ENCODE measurements at places on chromosomes 7 and 10. TPM values are rescaled to one million over a fixed set of nuclear protein-coding genes. Genes with fewer than 3 reads are reported as not detected.

GRCh38 chr7:45087301-45088145, 1.2 kb downstream of the NACAD start:
- no peak for DNase-seq
- H3K27ac ChIP-seq, result no peak overlapping the region
- H3K4me3 ChIP-seq, result no peak overlapping the region
- peaks cover 8% of the 10 kb centered on the region for H3K27me3 ChIP-seq
- no peaks in the 10 kb centered on the region for H3K36me3 ChIP-seq
- peaks cover 7% of the 10 kb centered on the region for H3K4me1 ChIP-seq

DNA sequence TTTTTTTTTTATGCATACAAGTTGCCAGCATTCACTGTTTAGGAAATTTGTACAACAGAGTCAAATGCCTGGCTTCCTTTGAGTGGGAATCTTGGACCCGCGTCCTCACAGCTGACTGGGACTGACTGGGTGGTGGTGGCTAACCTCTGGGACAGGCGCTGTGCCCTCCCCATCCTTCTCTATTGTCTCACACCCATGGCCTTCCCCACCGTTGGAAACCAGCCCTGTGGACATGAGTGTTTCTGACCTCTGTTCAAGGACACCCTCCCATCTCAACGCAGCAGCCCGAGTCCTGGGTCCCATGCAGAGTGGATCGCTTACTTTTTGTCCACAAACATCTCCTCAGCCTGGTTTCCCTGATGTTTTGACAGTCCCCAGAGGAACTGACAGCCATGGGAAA, 125.1 kb upstream of the PPIF start:
- H3K36me3 ChIP-seq, result no peaks in the 10 kb centered on the region
- DNase-seq, result no peak
- H3K27ac ChIP-seq, result no peak overlapping the region
- H3K4me1 ChIP-seq, result no peaks in the 10 kb centered on the region
- no peaks in the 10 kb centered on the region for H3K27me3 ChIP-seq

DNA sequence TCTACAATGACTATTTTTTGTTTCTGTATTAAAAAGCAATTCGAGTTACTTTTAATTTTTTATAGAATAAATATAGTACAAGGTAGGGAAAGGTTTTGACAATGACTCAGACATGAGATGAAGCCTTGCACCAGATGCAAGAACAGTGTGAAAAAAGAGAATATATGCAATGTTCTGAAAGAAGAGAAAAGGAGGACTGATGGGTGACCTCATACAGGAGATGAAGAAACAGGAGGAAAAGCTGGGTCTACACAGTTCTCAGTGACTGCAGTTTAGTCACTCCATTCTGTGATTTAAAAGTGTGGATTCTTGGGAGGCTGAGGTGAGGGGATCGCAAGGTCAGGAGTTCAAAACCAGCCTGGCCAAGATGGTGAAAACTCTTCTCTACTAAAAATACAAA, 38.3 kb upstream of the YAE1 start:
- H3K27me3 ChIP-seq, result no peaks in the 10 kb centered on the region
- H3K4me3 ChIP-seq, result no peak overlapping the region
- no peak overlapping the region for H3K27ac ChIP-seq
- DNase-seq, result no peak

DNA sequence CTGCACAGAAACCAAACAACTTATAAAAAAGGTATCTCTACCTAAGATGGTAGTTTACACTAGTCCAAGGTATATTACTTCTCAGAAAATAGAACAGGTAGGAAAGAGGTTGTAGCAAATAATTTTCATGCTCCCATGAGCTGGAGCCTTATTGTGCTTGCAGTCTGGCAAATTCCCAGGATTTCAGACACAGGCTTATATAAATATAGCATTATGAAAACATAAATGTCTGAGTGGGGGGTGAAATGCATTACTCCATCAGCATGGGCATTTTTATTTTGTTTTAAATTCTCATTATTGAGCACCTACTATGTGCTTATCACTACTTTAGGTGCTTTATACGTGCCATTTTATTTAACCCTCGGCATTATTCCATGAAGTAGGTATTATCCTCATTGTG, 83.0 kb upstream of the PHYHIPL start:
- no peaks in the 10 kb centered on the region for H3K36me3 ChIP-seq
- H3K4me1 ChIP-seq, result no peaks in the 10 kb centered on the region
- no peak overlapping the region for H3K4me3 ChIP-seq
- H3K27me3 ChIP-seq, result no peaks in the 10 kb centered on the region
- no peak for DNase-seq

DNA sequence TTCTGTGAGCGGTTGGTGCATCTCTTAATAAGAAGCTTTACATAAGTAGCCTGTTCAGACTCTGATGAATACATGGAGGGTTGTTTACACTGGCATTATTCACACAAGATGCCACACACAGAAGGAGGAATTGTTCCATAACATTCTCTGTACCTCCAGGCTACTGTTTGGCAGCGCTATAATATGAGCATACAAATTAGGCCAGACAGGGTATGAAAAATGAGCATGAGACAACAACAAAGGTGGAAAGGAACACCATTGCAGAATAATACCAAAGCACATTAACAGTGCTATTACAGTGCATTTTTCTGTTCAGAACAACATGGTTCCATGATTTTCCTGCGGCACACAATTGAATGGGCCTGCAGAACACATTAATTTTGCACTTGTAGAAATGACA, 417.2 kb upstream of the C7orf33 start:
- no peak for DNase-seq
- H3K27ac ChIP-seq, result no peak overlapping the region
- H3K36me3 ChIP-seq, result no peaks in the 10 kb centered on the region
- H3K4me1 ChIP-seq, result no peaks in the 10 kb centered on the region
- no peak overlapping the region for H3K4me3 ChIP-seq
- H3K27me3 ChIP-seq, result no peaks in the 10 kb centered on the region

GRCh38 chr10:78450807-78451485, 417.3 kb downstream of the RPS24 start:
- no peak overlapping the region for H3K27ac ChIP-seq
- no peaks in the 10 kb centered on the region for H3K4me1 ChIP-seq
- no peak for DNase-seq

- H3K27ac ChIP-seq, result no peak overlapping the region
- H3K4me1 ChIP-seq, result no peaks in the 10 kb centered on the region
- DNase-seq, result no peak
- no peak overlapping the region for H3K4me3 ChIP-seq
Measured at GRCh38 chr10:7547206-7547605, 119.6 kb downstream of the ITIH5 start.

GRCh38 chr10:73902351-73902750, 8.6 kb upstream of the PLAU start:
- no peaks in the 10 kb centered on the region for H3K4me1 ChIP-seq
- DNase-seq, result no peak
- H3K27me3 ChIP-seq, result peaks cover 5% of the 10 kb centered on the region
- no peak overlapping the region for H3K27ac ChIP-seq
- no peak overlapping the region for H3K4me3 ChIP-seq

DNA sequence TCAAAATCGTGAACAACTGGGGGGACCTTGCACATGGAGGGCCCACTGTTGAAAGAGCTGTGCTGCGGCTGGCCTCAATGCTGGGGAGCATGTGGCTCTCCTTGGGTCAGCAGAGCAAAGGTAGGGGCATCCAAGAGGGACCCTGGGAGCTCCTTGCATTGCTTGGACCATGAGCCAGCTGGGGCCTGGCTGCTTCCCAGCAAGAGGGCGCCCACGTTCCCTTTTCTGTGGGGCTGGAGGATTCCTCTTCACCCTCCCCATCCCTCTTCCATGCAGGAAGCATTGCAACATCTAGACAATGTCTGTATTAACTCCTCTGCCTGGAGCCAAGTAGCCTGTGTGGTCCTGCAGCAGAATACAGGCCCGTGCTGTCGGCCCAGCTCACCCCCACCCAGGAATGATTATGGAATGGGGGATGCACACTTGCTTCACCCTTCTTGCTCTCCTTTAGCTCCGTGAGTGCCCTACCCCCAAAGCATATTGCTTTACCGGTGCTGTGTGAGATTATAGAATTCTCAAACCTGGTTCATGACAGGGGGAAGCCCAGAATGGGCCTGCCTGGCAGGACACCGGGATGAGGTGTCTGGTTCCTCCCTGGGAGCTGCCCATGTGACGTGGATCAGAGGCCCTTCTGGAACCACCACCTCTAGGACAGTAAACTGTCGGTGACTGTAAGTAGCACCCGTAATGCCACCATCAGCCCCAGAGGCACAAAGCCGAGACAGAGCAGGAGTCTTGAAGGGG, 61.9 kb downstream of the SYPL1 start:
- H3K27me3 ChIP-seq, result no peaks in the 10 kb centered on the region
- H3K27ac ChIP-seq, result no peak overlapping the region
- H3K36me3 ChIP-seq, result no peaks in the 10 kb centered on the region
- no peak overlapping the region for H3K4me3 ChIP-seq
- no peak for DNase-seq

DNA sequence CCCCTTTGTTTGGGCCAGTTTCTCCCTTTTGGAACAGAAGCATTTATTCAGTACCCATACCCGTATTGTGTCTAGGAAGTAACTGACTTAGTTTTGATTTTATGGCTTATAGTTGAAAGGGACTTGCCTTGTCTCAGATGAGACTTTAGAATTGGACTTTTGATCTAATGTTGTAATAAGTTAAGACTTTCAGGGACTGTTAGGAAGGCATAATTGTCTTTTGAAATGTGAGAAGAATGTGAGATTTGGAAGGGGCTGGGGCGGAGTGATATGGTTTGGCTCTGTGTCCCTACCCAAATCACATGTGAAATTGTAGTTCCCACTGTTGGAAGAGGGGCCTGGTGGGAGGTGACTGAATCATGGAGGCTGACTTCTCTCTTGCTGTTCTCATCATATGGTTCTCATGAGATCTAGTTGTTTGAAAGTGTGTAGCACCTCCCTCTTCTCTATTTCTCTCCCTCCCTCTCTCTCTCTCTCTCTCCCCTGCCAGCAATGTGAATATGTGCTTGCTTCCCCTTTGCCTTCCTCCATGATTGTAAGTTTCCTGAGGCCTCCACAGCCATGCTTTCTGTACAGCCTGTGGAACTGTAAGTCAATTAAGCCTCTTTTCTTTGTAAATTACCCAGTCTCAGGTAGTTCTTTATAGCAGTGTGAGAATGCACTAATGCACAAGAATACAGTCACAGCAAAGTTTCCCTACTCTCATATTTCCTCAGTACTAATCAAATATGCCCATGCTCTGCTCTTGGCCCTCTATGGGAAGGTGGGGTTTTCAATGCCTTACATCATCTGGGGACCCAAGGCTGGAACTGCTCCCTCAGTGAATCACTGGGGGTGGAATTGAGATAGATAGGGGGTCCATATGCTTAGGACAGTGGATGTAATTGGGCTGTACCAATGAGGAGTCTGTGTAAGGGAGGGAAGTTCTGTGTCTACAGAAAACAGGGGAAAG, 17.2 kb upstream of the AKR1C1 start:
- no peaks in the 10 kb centered on the region for H3K27me3 ChIP-seq
- DNase-seq, result no peak
- no peak overlapping the region for H3K4me3 ChIP-seq
- H3K4me1 ChIP-seq, result no peaks in the 10 kb centered on the region
- H3K36me3 ChIP-seq, result no peaks in the 10 kb centered on the region

DNA sequence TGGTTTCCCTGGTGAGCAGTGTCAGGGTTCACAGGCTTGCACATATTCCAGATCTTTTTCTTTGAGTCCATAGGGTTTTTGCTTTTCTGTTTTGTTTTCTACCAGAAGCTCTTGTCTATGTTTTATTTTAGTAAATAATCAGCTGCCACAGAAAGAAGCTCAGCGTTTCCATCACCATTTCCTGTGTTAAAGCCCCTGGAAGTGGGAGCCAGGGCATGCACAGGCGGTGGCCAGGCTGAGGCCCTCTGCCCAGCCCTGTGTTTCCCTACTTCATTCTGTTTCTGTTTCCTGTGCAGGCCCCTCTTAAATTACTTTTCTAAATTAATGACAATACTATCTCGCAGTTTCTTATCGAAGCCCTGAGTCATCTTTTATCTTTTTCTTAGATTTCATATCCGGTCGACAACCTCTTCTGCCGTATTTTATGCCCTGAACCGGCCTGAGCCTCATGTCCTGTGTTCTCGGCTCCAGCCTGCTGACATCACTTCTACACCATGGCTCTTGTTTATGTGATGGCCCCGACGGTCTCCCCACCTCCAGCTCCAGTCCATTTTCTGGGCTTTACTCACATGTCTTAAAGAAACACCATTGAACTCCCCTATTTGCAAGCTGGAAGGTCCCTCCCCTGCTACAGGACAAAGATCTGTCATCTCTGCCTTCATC, 442.2 kb downstream of the TCERG1L start:
- H3K4me3 ChIP-seq, result no peak overlapping the region
- H3K36me3 ChIP-seq, result no peaks in the 10 kb centered on the region
- no peak for DNase-seq
- no peaks in the 10 kb centered on the region for H3K27me3 ChIP-seq

DNA sequence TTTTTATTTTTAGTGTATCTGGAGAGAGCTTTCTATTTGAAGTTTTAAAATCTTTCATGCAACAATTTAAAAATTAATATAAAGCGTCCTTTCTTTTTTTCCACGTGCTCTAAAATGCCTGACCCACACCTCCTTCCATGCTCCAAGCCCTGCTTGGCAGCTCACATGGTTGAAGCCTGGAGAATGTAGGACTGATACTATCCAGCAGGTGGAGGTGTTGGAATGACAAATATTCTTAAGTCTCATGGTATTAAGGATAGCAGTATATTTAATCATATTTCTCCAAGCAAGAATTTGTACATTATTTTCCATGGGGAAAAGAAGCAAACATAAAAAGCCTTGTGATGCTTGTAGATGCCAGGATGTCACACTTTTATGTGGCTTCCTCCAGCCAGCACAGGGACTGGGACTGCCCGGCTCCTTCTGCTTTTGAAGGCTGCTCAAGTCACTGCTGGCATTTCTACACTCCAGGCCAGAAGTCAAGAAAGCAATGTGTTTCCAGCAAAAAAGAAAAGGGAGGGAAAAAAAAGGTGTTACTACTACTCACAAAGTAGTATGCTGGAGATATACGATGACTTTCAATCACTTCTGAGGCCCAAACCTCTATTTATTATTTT, 49.7 kb downstream of the BZW2 start:
- no peak overlapping the region for H3K4me3 ChIP-seq
- no peak overlapping the region for H3K27ac ChIP-seq
- H3K4me1 ChIP-seq, result no peaks in the 10 kb centered on the region
- H3K36me3 ChIP-seq, result peaks cover 35% of the 10 kb centered on the region

- H3K27ac ChIP-seq, result no peak overlapping the region
- H3K4me1 ChIP-seq, result no peaks in the 10 kb centered on the region
- H3K36me3 ChIP-seq, result no peaks in the 10 kb centered on the region
Measured at GRCh38 chr7:63024446-63024845, 974.2 kb upstream of the ZNF722 start.

GRCh38 chr10:69045441-69046300, 42.2 kb upstream of the SRGN start:
- no peak for DNase-seq
- no peak overlapping the region for H3K4me3 ChIP-seq
- peak overlapping the region; percentile 45 for H3K27ac ChIP-seq
- H3K36me3 ChIP-seq, result no peaks in the 10 kb centered on the region
- no peaks in the 10 kb centered on the region for H3K27me3 ChIP-seq

CHN2 gene
- total RNA-seq, result 4.1 TPM

PRSS1 gene
- not detected for total RNA-seq

STX1A gene
- 18.8 TPM for total RNA-seq

GIMAP2 gene
- total RNA-seq, result 40.4 TPM

VAX1 gene
- total RNA-seq, result not detected

EBLN1 gene
- not detected for total RNA-seq
